Right cardiac atrium (tissue), 5 donors: ENCODE measurements at places on chromosomes 2 and 18.

DNA sequence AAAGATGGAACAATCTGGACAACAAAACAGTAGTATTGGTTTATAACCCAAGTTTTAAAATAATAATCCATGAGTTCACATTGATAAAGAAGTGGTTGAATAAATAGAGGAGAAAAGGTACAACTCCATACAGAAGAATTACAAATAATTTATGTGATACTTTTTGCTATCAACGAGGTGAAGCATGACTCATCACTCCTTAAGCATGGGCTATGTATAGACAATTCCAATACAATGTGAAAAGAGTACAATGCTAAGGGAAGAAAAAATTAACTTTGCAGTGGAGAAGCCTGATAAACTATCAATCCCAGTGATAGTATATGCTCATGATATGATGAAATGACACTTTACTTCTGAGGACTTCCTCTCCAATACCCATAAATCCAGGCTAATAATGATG is 312.9 kb downstream of the GULP1 start:
- DNase-seq: no peak

DNA sequence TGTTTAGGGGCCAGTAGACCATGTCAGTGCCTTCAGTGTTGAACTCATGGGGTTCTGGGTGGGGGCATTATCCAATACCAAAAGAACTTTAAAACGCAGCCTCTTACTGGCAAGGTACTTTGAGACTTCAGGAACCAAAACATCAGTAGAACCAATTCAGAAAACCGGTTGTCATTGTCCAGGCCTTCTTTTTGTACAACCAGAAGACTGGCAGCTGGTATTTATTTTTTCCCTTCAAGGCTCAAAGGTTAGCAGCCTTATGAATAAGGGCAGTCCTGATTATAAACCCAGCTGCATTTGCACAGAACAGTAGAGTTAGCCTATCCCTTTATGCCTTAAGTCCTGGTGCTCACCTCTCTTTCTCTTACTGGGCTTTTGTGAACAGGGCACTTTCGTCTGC is 113.8 kb upstream of the EML6 start:
- no peak for DNase-seq

DNA sequence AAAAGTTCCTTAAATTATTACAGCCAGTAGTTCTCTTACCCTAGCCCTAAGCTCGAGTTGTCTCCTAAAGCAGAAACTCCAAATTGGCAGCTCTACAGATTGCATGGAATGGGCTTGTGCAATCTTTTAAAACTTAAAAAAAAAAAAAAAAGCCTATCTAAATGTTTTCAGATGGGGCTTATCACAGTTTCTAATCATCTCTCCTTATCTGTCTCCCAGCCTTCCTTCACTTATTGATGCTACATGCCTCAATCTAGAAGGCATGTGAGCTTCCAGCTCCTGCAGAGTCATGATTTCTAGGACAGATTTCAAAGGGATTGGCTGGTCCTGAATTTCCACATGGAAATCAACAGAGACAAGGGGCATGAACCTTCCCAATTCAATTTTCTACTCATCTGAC is 33.1 kb upstream of the PELI1 start:
- no peak for DNase-seq

DNA sequence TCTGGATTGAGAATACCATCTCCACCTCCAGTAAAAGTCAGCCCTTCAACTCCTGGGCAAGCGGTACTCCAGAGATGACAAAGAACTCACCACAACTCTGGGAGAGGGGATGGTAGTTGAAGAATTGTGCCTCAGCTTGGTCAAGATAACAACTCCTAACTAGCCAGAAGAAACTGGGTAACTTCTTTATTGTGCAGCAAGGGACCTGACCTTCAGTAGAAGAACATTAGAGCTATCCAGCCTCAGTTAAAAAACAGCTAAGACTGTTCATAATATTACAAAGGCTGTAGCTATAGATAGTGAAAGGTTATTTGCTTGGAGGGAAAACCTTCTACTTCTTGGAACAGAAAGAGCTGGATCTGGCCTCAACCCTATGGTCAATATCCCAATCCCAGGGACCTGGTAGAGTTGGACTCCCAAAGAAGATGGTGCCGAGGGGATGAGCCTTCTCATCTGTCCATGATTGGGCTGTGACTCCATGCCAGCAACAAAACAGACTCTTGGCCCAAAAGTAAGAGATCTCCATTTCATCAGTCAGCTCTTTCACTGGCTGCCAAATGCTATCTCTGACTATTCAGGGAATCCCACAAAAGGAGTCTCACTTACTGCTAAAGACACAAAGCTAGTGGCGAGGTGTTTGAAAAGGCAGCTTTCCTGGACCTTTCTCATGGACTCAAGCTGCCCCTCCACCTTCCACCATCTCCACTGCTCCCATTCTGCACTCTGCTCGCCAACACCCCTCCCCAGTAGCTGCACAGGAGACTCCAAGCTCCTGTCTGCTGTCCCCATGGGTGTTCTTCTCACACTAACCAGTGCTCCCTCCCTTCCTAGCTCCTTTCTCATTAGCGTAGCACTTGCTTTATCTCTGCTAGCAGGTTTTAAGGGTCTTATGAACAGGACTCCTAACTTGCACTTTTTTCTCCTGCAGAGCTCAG is 145.8 kb downstream of the CAPN13 start:
- no peak for DNase-seq

DNA sequence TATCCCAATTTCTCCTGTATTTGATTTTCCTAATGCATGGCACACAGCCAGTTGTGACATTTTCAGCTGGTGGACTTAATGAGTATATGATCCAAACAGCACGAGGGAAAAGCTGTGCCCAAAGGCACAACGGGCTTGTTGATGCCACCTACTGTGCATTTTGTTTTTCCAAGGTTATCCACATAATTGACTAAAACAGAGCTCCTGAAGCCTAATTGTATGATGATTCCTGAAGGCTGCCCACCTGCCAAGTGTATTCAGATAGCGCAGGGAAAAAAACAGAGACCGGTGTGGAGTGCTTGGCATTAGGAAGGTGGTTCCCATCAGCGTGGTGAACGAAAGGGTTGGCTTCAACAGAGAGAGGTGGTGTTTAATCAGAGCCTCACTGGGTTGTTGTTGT is 14.9 kb downstream of the RBMS1 start:
- no peak for DNase-seq

DNA sequence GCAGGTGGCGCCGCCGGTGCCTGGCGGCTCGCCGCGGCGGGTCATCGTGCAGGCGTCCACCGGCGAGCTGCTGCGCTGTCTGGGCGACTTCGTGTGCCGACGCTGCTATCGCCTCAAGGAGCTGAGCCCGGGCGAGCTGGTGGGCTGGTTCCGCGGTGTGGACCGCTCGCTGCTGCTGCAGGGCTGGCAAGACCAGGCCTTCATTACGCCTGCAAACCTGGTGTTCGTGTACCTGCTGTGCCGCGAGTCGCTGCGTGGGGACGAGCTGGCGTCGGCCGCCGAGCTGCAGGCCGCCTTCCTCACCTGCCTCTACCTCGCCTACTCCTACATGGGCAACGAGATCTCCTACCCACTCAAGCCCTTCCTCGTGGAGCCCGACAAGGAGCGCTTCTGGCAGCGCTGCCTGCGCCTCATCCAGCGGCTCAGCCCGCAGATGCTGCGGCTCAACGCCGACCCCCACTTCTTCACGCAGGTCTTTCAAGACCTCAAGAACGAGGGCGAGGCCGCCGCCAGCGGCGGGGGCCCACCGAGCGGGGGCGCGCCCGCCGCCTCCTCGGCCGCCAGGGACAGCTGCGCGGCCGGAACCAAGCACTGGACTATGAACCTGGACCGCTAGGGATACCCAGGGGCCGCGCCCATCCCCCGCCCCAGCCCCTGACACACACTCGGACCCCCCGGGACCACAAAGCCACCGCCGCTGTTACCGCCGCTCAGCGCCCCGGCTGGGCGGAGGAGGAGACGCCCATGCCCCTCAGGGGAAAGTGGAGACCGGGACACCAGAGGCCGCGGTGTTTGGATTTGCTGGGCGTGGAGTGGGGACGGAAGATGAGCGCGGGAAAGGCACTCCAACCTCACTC is 1.1 kb downstream of the CDK5R2 start:
- DNase-seq: peak; percentile 50

DNA sequence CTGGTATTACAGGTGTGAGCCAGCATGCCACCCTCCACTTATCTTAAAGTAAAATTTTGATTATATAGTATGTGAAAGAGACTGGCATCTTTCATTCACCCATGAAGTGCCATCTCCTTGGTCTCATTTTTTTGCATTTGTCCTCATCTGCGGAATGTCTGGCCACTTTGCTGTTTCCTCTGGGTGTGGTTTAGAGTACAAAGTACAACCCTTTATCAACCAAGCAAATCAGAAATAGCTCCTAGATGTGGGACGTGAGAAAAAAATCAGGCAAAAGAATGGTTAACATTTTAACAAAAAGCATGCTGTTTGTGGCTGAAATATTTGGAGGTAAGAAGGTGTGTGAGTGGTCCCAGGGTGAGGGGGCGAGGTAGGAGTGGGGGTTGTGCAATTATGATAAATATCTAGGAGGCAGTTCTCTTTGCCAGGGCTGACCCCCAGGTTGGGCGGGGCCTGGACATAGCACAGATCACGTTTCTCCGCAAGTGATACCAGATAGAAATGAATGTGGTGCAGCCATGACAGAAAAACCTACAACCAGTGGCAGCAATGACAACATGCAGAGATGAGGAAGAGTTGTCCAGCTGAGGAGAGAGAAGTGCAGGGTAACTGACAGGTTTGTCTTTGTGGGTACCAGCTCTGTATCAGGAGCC is 115.8 kb upstream of the SERTAD2 start:
- DNase-seq: no peak

DNA sequence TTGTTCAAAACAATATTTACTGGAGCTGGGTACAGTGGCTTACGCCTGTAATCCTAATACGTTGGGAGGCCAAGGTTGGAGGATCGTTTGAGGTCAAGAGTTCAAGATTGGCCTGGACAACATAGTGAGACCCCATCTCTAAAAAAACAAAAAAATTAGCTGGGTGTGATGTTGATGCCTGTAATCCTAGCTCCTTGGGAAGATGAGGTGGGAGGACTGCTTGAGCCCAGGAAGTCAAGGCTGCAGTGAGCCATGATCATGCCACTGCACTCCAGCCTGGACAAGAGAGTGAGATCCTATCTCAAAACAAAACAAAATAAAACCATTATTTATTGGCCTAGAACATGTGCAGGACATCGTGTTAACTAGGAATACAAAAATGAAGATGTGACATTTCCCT is 77.5 kb downstream of the COLEC12 start:
- DNase-seq: no peak

- no peak for DNase-seq
Measured at GRCh38 chr18:36325846-36326245, 28.3 kb downstream of the FHOD3 start.

DNA sequence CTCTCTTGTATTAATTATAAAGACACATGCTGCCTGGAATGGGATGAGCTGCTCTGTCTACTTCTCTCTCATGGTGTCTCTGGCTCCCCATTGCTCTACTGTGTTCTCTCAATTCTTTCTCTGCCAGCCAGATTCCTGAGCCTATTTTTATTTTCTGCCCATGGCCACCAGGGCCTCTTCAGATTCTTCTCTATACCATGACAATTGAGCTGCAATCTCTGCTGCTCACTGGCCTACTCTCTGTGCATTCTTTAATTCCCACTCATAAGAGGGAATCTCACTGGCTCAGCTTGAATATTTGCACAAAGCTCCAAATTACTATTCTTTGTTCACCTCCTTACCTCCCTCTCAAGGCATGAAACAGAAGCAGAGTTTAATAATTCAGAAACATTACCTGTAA is 161.4 kb upstream of the GULP1 start:
- DNase-seq: no peak

DNA sequence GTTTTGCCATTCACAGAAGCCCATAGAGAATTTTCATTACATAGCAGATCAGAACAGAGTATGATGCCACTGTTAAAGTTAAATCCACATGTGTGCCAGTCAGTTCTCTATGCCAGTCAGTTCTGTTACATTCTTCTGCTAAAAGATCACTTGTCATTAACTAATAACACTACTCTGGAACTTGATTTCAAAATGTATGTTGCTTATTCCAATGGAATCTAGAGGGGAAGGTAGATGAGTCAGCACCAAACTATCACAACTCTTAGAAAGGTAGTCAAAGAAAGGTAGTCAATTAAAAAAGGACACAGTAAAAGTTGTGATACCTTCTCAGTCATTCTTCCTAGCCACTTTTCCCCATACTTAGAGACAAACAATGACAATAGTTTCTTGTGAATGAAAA is 1214.4 kb downstream of the LRP1B start:
- DNase-seq: no peak
